ENCODE measurements at places on chromosomes 13 and 19.

GRCh38 chr13:97276862-97277269, 54.7 kb downstream of the MBNL2 start:
- peaks cover 20% of the 10 kb centered on the region for H3K36me3 ChIP-seq
- H3K4me1 ChIP-seq, result peaks cover 52% of the 10 kb centered on the region
- no peak overlapping the region for H3K4me3 ChIP-seq
- H3K27ac ChIP-seq, result peak overlapping the region; percentile 2

DNA sequence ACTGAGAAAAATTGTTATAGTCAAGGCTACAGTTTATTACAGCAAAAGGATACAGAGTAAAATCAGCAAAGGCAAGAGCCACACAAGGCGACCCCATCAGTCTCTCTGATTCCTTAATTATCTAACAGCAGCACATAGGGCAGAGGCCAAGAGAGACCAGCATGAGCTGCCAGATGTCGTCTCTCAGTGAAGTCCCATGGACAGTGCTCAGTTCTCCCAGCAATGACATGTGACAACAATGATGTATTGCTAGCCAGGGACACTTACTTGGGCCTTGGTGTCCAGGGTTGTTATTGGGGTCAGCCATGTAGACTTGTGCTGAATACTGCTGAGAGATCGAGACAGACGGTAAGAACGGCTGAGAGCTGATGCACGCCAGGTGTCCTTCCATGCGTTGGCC, 22.3 kb downstream of the ZSWIM9 start:
- H3K4me3 ChIP-seq, result no peak overlapping the region
- H3K27me3 ChIP-seq, result peaks cover 3% of the 10 kb centered on the region
- DNase-seq, result no peak
- peaks cover 2% of the 10 kb centered on the region for H3K4me1 ChIP-seq
- H3K36me3 ChIP-seq, result peaks cover 11% of the 10 kb centered on the region

GRCh38 chr19:33879818-33880575, 83.3 kb downstream of the KCTD15 start:
- H3K27ac ChIP-seq, result no peak overlapping the region
- no peaks in the 10 kb centered on the region for H3K4me1 ChIP-seq
- H3K4me3 ChIP-seq, result no peak overlapping the region
- no peak for DNase-seq
- peaks cover 2% of the 10 kb centered on the region for H3K27me3 ChIP-seq

GRCh38 chr19:15136234-15136954, 29.2 kb downstream of the SYDE1 start:
- H3K36me3 ChIP-seq, result peaks cover 4% of the 10 kb centered on the region
- peaks cover 4% of the 10 kb centered on the region for H3K4me1 ChIP-seq
- DNase-seq, result no peak
- H3K4me3 ChIP-seq, result no peak overlapping the region
- peaks cover 4% of the 10 kb centered on the region for H3K27me3 ChIP-seq

- H3K27me3 ChIP-seq, result peaks cover 36% of the 10 kb centered on the region
- no peaks in the 10 kb centered on the region for H3K36me3 ChIP-seq
- no peak overlapping the region for H3K4me3 ChIP-seq
- no peak overlapping the region for H3K27ac ChIP-seq
Measured at GRCh38 chr19:51727349-51727880, 3.6 kb upstream of the HAS1 start.

- no peak overlapping the region for H3K4me3 ChIP-seq
- H3K27ac ChIP-seq, result no peak overlapping the region
- no peaks in the 10 kb centered on the region for H3K27me3 ChIP-seq
- H3K4me1 ChIP-seq, result no peaks in the 10 kb centered on the region
- no peak for DNase-seq
- peaks cover 32% of the 10 kb centered on the region for H3K36me3 ChIP-seq
Measured at GRCh38 chr19:13926715-13927114, 11.5 kb downstream of the PODNL1 start.

GRCh38 chr19:40398417-40399131, 8.6 kb upstream of the HIPK4 start:
- no peak overlapping the region for H3K4me3 ChIP-seq
- no peaks in the 10 kb centered on the region for H3K36me3 ChIP-seq
- H3K27me3 ChIP-seq, result no peaks in the 10 kb centered on the region
- DNase-seq, result peak; percentile 82
- peaks cover 12% of the 10 kb centered on the region for H3K4me1 ChIP-seq
